ENCODE measurements at places on chromosomes 6 and 20.

DNA sequence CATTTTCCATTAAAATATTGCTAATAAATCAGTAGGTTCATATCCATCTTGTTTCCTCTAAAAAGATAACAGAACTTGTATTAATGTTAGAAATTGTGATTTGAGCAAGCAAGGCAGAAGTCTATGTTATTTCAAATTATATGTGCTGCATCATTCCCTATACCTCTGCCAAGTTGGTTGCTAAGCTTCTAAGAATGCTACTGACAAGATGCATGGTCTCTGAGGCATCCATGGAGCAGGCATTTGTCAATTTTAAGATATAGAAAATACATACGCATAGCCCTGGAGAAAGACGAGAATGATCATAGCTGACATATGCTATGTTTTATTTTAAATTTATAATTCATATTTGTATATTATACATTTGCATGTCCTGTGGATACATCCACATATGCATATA lies 168.3 kb upstream of the THEMIS start:
- DNase-seq, result no peak

- DNase-seq, result no peak
Measured at GRCh38 chr6:22497276-22497675, 72.1 kb upstream of the HDGFL1 start.

DNA sequence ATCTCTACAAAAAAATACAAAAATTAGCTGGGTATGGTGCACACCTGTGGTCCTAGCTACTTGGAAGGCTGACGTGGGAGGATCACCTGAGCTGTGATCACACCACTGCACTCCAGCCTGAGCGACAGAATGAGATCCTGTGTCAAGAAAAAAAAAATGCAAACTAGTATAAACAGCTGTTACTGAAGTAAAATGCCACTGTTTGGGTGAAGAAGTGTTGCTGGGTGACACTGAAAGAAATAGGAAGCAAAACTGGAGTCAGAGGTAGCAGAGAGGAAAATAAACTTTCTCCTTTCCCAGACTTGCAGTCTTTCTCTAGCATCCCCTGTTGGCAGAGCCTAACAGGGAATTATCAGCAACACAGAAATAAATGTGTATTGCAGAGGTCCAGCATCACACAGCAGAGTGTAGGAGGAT lies 241.2 kb upstream of the PREP start:
- no peak for DNase-seq

DNA sequence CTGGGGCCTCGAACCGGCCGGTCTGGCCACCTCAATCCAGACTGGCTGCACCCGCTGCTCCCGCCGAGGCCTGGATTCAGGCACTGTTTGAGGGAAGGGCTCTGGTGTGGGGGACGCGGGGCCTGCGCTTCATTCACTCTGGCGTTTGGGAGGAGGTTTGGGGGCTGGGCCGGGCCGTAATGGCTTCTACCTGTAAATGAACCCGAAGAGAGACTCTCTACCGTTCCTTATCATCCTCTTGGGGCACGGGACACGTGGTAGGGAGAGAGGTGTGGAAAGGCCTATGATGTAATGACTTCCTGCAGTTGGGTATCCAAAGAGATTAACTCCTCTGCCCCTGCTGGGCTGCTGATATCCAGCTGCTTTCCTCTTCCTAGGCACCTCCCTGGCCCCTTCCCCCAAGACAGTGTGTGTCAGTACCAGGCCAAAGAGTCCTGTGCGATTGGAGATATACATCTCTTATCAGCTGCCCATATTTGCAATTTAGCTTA lies 1.8 kb downstream of the FOXO3 start:
- DNase-seq, result no peak

DNA sequence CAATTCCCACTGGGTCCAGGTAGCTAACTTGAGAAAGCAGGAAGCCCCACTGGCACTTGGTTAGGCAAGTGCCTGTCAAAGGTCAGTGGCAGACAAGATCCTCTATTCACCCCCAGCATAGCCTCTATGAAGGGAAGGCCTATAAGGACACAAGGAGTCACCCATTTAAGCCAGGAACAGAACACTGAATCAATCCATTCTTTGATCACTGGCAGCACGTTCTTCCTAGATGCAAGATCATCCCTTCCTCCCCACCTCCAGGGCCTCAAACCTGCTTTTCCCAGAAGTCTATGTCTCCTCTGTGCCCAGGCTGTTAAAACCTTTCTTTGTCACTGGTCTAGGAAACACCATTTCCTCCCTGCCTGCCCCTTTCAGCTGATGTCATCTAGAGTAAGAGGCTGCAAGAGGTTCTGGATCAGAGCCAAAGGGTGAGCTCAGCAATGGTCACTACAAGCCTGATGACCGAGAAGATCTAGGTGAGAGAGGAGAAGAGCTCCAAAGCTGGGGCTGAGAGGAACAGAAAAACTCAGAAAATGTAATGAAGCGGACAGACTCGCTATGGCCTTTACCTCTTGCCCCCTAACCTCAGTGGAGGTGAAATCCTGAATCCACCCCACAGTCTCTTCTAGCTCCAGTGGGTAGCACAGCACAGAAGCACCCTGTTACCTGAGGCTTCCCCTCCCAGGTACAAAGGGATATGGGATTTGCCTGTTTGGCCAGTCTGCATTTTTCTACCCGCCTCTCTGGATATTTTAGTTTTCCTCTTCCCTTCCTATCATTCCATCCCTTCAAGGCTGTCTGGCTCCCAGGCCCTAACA lies 1.8 kb downstream of the GTPBP2 start:
- DNase-seq, result no peak
